Left ventricle myocardium inferior (tissue), 1 donor: ENCODE measurements at places on chromosomes 7 and 10.

DNA sequence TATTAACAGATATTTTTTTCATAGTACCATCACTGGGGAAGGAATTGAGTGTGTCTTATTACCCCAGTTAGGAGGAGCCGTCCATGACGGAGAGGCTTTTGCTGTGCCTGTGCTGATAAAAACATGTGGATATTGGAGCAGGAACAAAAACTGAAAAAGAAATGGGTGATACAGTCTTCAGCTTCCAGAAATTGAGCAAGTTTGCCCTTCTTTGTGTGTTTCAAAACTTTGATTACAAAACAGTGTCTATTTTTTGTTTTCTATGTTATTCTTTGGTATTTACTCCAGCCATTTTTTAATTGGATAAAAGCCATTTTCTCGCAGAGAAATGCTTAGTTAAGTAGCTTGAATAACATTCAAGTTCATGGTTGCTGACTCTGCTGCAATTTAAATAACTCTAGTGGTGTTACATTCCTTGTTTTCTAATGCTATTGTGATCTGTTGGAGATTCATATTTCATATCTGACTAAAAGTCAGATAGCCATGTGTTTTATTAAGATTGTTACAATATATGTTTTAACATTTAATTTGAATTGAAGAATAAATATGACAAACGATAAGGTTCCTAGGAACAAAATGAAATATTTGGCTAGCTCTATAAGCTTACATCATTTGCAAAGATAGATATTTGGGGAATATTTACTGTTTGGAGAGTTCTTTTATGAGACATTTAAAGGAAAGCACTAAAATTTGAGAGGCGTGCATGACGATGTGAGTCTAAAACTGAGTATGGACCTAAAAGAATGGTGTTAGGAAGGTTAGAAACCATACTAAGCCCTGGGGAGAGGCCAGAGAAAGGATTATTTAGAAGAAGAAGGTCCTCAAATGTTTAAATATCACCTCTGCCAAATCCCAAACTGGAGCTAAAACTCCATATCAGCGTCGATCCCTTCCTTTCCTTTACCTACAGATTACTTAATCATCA lies 747.3 kb upstream of the CELF2 start:
- no peak for DNase-seq

DNA sequence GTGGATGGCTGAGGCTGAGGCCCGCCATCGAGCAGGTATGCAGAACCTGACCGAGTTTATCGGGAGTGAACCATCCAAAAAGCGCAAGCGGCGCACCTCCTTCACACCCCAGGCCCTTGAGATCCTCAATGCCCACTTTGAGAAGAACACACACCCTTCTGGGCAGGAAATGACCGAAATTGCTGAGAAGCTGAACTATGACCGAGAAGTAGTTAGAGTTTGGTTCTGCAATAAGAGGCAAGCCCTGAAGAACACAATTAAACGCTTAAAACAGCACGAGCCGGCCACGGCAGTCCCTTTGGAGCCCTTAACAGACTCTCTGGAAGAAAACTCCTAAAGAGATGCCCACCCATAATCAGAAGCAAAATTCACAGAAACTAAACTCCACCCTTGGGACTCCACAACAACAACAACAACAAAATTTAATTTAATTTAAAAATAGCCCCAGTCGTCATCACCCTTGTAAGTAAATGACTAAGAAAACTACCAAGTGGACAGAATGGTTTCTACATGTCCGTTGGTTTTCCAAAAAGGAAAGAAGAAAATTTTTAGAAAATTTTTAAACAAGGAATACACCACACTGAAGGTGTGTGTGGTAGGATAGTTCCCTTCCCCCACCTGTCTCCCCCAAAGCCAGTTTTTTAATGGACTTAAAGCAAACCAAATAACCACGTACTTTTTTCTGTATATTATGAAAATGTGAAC lies 101.7 kb upstream of the YAE1 start:
- no peak for DNase-seq

- DNase-seq = no peak
These were observed 30.5 kb upstream of the PDZD8 start for GRCh38 chr10:117405730-117406129.

- DNase-seq = no peak
These were observed 67.5 kb downstream of the ALOX5 start for GRCh38 chr10:45441239-45442190.

DNA sequence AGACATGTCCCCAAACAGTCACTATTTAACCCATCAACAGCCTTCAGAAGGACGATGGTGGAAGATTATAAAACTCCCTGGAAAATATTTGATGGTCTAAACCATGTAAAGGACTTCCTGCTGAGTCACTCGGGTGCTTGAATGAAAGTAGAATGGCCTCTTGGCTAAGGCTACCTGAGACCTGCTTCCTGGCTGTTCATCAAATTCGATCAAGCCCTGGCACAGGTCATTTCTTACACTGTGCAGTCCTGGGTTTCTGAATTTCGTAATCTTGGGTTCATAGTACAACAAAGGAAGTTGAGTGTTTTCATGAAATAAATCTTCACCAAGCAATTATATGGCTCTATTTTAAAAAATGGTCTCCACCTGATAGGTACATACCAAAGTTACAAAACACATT lies 260.3 kb upstream of the RNF32 start:
- DNase-seq = no peak

DNA sequence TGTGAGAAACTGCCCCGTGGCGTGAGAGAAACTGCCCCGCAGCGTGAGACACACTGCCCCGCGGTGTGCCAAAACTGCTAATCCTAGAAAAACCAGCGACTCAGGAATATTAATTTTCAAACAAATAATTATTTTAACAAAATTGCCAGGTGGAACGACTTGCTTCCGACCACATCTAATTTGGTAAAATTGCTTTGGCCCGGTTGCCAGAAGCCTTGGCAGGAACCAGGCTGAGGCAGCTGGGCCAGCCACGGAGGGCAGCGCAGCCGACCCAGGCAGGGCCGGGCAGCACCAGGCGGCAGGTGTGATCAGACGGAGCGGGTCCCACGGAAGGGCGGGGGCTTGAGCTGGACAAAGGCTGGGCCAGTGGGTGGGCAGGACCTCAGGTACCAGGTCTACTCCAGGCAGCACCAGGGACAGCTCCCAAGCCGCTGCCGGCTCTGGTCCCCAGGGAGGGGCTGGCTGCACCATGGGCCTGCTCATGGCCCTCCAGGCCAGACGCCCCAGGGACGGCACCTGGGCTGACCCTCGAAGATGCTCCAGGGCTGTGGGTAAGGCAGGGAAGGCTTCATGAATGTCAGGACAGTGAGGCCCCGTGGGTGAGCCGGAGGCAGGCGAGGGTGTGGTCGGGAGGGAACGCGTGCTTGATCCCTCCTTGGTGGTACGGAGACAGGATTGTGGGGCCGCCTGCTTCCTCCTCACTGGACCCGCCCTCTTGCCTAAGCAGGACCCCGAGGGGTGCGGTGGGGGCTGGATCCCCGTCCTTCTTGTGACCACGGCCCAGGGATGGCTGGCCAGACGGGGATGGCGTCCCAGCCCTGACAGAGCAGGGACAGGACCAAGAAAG lies 7.7 kb upstream of the ADGRA1 start:
- DNase-seq = no peak

- DNase-seq = no peak
These were observed 89.3 kb upstream of the RET start for GRCh38 chr10:42987575-42987974.

DNA sequence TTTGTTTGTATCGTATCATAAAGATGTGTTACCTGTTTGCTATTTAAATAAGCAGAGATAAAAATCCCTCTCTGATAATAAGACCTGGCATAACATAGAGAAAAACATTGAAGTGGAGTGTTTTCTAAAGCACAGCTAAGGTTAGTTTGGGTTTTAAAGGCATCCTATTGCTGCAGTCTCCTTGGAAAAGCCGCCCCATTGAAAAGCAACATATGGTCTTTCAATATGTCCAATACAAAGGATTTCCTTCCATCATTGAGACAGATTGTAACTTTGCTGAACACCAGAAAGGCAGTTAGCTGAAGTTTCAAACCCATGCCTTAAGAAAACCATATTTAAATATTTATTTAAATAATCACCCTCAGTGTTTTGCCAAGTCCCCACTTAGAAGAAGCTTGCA lies 898.5 kb upstream of the KCND2 start:
- no peak for DNase-seq

GRCh38 chr10:15877836-15878576 lies 17.7 kb upstream of the MINDY3 start:
- no peak for DNase-seq

DNA sequence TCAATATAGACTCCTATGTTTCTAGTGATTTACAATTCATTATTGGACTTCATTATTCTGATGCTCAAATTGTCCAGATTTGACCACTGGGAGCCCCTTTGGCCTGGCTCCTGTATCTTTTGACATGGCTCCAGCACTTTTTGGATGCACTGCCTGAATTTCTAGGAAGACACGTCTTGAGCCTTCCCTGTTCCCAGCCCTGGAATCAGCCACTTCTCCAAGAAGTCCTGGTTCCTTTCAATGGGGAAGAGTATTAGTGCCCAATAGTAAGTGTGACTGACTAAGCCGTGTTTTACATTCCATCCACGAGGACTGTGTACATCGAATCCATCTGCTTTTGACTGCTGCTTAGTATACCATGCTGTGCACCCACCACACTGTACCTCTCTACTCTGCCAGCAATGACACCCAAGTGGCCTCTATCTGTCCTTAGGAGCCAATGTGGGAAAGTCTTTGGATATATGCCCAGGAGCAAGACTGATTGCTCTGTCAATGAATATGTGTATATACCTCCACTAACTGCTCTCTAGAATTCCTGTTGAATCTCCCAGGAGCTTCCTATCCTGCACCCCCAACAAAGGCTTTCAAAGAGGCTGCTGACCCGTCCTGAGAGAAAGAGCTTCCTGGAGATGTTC lies 23.2 kb upstream of the NPFFR1 start:
- DNase-seq = no peak

- DNase-seq = no peak
These were observed 16.6 kb downstream of the LOXL4 start for GRCh38 chr10:98251399-98251798.

- DNase-seq = no peak
These were observed 868 bp downstream of the RFC2 start for GRCh38 chr7:74253331-74253730.

GRCh38 chr10:118505363-118505762 lies 90.1 kb downstream of the PRLHR start:
- no peak for DNase-seq

DNA sequence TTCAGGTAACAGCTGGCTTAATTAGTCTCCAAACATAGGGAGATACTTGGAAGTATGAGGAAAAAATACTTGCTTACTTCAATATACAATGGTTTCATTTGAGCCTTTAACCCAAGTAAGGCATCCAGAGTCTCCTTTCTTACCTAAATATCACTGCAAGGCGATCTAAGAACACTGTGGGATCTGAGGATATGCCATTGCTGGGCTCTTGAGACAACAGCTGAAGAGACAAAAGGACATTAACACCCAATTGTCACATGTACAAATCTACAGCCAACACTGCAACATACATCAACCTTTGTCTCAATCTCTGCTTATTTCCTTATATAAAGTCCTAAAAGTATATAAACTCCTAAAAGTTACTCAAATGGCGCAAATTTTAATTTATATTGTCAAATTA lies 44.4 kb downstream of the IRF5 start:
- no peak for DNase-seq

- DNase-seq = no peak
These were observed 502.1 kb downstream of the RPS24 start for GRCh38 chr10:78535716-78536218.

- no peak for DNase-seq
These were observed 5.9 kb downstream of the SLIT1 start for GRCh38 chr10:97179731-97180362.

GRCh38 chr10:110399106-110399964 lies 94.6 kb upstream of the SMNDC1 start:
- no peak for DNase-seq

DNA sequence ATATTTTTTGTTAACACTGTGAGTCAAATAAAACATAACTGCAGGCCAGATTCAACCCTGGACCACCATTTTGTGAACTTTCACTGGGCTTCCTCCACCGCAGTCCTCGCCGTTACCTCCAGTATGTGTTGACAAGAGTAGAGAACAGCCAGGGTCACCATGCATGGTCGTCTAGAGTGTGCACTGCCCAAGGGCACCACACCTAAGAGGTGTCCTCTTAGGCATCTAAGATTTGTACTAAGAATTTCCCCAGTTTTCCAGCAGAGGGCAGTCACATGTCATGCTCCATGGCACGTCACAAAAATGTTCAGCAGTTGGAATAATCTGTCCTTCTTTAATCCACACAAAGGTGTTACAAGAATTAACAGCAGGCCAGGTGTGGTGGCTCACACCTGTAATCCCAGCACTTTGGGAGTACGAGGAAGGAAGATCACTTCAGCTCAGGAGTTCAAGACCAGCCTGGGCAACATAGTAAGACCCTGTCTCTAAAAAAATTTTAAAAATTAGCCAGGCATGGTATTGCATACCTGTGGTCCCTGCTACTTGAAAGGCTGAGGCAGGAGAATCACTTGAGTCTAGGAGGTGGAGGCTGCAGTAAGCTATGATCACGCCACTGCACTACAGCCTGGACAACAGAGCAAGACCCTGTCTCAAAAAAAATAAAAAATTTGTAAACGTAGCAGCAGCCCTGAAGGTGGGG lies 71.2 kb upstream of the FOXK1 start:
- DNase-seq = no peak

- DNase-seq = no peak
These were observed 60.1 kb downstream of the OGDH start for GRCh38 chr7:44666566-44666965.

DNA sequence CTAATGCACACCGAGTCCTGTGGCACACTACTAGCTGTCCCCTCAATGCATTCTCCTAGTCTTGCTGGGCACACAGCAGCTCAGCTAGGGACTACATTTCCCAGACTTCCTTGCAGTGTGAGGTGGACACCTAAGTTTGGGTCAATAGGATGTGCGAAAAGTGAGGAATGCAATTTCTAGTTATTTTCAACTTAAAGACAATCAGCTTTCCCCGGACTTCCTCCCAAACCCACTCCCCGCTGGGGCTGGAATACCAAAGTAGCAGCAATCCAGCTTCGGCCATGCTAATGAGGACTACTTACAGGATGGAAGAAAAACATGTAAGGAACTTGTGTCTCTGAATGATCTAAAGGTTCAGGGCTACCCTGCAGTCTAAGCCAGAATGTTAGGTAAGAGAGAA lies 286.4 kb upstream of the LRRN3 start:
- DNase-seq = no peak

GRCh38 chr10:970311-971149 lies 17.7 kb upstream of the GTPBP4 start:
- DNase-seq = no peak
